ENCODE measurements at places on chromosomes 3 and 15. TPM values are rescaled to one million over a fixed set of nuclear protein-coding genes. Genes with fewer than 3 reads are reported as not detected.

GOLGA8H gene
- total RNA-seq, result not detected

GRCh38 chr3:71166339-71167240 lies 416.9 kb downstream of the FOXP1 start:
- no peak overlapping the region for H3K4me3 ChIP-seq
- H3K36me3 ChIP-seq, result peaks cover 27% of the 10 kb centered on the region
- H3K4me1 ChIP-seq, result peaks cover 66% of the 10 kb centered on the region
- no peak for DNase-seq
- no peak overlapping the region for H3K27ac ChIP-seq
- H3K27me3 ChIP-seq, result no peaks in the 10 kb centered on the region

HTD2 gene
- total RNA-seq, result 6.9 TPM

- no peaks in the 10 kb centered on the region for H3K36me3 ChIP-seq
- no peaks in the 10 kb centered on the region for H3K4me1 ChIP-seq
- H3K27ac ChIP-seq, result no peak overlapping the region
- no peak overlapping the region for H3K4me3 ChIP-seq
- DNase-seq, result no peak
These were observed 37.7 kb downstream of the LDHAL6B start for GRCh38 chr15:59244337-59244736.

- H3K4me1 ChIP-seq, result peaks cover 16% of the 10 kb centered on the region
- H3K27me3 ChIP-seq, result peaks cover 28% of the 10 kb centered on the region
- no peak for DNase-seq
- no peaks in the 10 kb centered on the region for H3K36me3 ChIP-seq
- peak overlapping the region; percentile 83 for H3K27ac ChIP-seq
- peak overlapping the region; percentile 90 for H3K4me3 ChIP-seq
These were observed 100.6 kb upstream of the IGF1R start for GRCh38 chr15:98547741-98548138.

- no peak for DNase-seq
- H3K27ac ChIP-seq, result no peak overlapping the region
- H3K36me3 ChIP-seq, result no peaks in the 10 kb centered on the region
- H3K27me3 ChIP-seq, result no peaks in the 10 kb centered on the region
These were observed 31.0 kb upstream of the TM4SF4 start for GRCh38 chr3:149443545-149443912.

DNA sequence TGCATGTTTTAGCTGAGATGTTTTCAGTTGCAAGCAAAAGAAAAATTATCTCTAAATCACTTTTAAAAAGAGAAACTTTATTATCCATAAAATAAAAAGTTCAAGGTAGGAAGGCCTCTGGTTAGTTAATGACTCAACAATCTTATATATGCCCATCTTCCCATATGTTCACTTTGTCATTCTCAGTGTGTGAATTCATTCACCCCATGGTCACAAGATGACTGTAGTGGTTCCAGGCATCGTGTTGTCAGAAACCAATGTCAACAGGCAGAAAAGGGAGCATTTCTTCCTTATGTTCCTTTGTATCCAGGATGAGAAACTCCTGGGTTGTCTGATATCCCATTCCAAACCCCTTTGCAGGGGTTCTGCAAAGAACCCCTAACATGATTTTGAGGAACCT lies 119.9 kb upstream of the RAP2B start:
- DNase-seq, result no peak
- peaks cover 3% of the 10 kb centered on the region for H3K4me1 ChIP-seq
- no peak overlapping the region for H3K4me3 ChIP-seq
- no peak overlapping the region for H3K27ac ChIP-seq

CD200R1L gene
- not detected for total RNA-seq

GRCh38 chr15:66019368-66019767 lies 150.1 kb downstream of the RAB11A start:
- no peak overlapping the region for H3K4me3 ChIP-seq
- no peak overlapping the region for H3K27ac ChIP-seq
- H3K27me3 ChIP-seq, result no peaks in the 10 kb centered on the region
- no peaks in the 10 kb centered on the region for H3K36me3 ChIP-seq
- no peaks in the 10 kb centered on the region for H3K4me1 ChIP-seq

DNA sequence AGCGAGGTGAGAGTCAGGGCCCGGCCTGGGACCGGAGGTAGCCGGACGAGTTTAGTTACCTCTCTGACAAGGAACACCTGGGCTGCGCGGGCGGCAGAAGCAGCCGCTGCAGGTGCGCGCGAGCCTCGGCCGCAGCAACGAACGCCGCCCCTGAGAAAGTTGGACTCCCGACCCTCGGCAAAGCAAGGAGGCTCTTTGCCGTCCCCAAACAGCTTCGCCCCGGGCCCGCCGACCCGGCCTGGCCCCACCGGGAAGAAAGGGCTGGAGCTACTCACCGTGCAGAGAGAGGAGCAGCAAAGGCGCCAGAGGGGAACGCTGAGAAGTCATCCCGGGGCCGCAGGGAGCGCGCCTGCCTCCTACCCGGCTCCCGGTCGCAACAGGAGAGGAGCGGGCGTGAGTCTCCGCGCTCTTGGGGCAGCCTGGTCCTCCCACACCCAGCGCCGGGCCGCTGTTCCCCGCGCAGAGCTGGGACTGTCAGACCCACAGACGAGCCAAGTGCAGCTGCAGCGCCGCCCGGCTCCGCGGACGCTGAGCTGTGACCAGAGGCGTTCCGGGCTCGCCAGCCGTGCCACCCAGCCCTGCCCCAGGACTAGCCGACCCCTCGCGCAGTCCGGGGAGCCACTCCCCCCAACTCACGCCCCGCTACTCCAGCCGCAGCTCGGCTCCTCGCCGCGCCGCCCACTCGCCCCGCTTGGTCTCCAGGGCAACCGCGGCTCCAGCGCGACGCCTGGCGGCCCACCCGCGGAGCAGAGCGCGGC lies at the start of gene IGSF11:
Gene IGSF11, minus strand, starts transcription at position 591 of the 758 bp plus-strand sequence. Its CDS starts 264 bp downstream, at position 327.
- DNase-seq, result peak; percentile 67
- H3K27ac ChIP-seq, result no peak within 1 kb of the TSS
- peak within 1 kb of the TSS; percentile 82 for H3K4me3 ChIP-seq
- H3K4me1 ChIP-seq, result peaks cover 6% of the 10 kb centered on the region
- H3K36me3 ChIP-seq, result no peaks in the 10 kb centered on the region

GRCh38 chr15:63517628-63518027 lies 13.2 kb downstream of the USP3 start:
- DNase-seq, result no peak
- peaks cover 86% of the 10 kb centered on the region for H3K4me1 ChIP-seq
- H3K4me3 ChIP-seq, result peak overlapping the region; percentile 11
- H3K36me3 ChIP-seq, result no peaks in the 10 kb centered on the region

GRCh38 chr3:188559072-188559429 lies 405.1 kb downstream of the LPP start:
- H3K4me1 ChIP-seq, result peaks cover 12% of the 10 kb centered on the region
- no peak overlapping the region for H3K27ac ChIP-seq
- H3K36me3 ChIP-seq, result no peaks in the 10 kb centered on the region
- H3K4me3 ChIP-seq, result no peak overlapping the region
- no peak for DNase-seq

DNA sequence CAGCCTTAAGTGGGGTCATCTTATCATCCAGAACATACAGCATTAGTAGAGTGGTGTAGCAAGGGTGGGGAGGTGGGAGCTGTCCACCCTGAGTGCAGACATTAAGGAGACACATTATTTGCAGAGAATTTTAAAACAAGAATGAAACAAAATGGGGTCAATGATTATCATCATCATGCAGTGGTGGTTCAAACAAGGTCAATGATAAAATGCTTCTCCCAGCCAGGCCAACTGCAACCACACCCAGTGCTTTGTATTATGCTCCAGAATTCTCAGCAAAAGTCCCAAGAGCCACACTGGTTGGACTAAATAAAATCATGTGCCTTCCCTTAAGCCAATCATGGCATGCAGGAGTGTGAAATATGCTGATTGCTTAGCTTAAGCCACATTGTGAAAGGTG lies 96.7 kb upstream of the FHIT start:
- no peaks in the 10 kb centered on the region for H3K4me1 ChIP-seq

DNA sequence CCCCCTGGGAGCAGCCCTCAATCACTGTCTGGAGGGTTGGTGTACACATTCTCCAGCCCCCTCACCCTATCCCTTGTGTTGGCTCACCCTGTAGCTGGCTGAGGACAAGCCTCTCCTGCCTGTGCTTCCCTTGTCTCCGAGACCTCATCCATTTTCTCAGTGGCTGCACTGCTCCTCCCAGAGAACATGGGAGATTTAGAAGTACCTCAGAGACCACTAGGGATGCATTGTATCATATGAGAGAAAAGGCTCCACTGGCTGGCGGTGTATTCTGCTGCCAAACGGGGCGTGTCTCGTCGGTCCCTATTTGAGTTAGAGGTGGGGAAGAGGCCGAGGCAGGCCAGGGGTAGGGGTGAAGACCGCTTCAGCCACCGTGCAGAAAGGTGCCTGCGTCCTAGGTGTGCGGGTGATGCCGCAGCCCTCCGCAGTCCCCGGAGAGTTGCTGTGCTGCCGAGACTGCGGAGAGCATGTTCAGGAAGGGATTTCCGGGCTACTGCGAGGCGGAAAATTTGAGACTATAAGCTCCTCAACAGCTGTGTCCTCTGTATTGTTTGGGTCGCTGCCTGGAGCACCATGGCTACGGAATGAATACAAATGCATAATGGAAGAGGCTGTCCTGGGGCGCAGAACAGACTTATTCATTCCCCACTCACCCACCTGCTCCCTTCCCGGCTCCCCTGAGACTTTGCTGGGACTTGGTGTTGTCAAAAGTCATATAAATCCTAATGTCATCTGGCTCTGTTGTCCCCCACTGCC lies 43.8 kb downstream of the SPSB4 start:
- no peaks in the 10 kb centered on the region for H3K4me1 ChIP-seq
- no peak overlapping the region for H3K4me3 ChIP-seq
- no peak for DNase-seq
- no peaks in the 10 kb centered on the region for H3K36me3 ChIP-seq

DNA sequence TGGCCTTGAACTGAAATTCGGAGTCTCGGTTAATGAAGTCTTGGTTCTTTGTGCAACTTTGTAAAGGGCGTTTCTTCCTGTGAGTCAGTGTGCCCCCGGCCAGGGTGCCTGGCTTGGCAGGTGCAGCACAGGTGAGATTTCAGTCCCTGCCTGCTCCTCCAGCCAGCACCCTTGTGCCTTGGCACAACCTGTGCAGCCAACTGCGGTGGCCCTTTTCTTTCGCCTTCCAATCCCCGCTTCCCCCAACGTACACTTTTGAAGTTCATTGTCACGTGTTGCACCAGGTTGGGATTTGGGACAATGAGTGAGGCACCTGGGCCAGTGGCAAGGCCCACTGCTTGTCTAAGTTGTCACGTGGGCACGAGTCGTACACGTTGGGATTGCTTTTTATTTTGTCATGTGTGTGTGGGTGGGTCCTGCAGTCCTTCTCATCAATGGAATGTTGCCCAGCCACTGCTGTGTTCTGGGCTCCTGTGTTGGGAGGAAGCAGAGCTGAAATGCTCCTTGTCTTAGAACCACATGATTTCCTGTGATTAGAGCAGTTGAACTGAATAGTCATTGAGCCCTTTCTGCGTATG lies 242.9 kb upstream of the BHLHE40 start:
- no peak overlapping the region for H3K4me3 ChIP-seq
- H3K4me1 ChIP-seq, result peaks cover 60% of the 10 kb centered on the region
- no peaks in the 10 kb centered on the region for H3K27me3 ChIP-seq
- no peak overlapping the region for H3K27ac ChIP-seq
- DNase-seq, result no peak

DNA sequence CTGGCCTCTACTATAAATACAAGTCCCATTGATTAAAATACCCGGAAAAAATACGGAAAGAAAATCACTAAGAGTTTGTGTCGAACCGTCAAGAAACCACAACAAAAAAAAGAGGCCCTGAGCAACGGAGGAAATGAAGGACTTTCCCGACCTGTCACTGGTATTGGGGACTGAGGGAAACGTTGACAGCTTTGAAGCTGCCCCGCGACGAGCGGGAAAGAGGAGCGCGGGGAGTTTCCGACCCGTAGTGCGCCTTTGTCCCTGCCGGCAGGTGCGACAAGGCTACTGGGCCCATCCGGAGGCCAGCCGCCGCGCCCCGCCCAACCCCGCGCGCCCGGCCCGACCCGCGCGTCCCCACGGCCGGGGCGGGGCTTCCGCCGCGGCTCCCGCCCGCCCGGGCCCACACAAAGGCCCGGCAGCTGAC lies 416 bp downstream of the PBRM1 start:
- H3K27ac ChIP-seq, result peak overlapping the region; percentile 90
- peaks cover 72% of the 10 kb centered on the region for H3K4me1 ChIP-seq
- H3K36me3 ChIP-seq, result peaks cover 47% of the 10 kb centered on the region
- no peaks in the 10 kb centered on the region for H3K27me3 ChIP-seq

- H3K4me1 ChIP-seq, result no peaks in the 10 kb centered on the region
- no peaks in the 10 kb centered on the region for H3K36me3 ChIP-seq
- no peak overlapping the region for H3K27ac ChIP-seq
- peaks cover 5% of the 10 kb centered on the region for H3K27me3 ChIP-seq
These were observed 128.2 kb upstream of the FAM3D start for GRCh38 chr3:58794750-58795149.

- no peaks in the 10 kb centered on the region for H3K27me3 ChIP-seq
- no peaks in the 10 kb centered on the region for H3K36me3 ChIP-seq
- H3K4me1 ChIP-seq, result peaks cover 5% of the 10 kb centered on the region
- H3K27ac ChIP-seq, result no peak overlapping the region
These were observed 286.1 kb upstream of the TBL1XR1 start for GRCh38 chr3:177483182-177483967.

DNA sequence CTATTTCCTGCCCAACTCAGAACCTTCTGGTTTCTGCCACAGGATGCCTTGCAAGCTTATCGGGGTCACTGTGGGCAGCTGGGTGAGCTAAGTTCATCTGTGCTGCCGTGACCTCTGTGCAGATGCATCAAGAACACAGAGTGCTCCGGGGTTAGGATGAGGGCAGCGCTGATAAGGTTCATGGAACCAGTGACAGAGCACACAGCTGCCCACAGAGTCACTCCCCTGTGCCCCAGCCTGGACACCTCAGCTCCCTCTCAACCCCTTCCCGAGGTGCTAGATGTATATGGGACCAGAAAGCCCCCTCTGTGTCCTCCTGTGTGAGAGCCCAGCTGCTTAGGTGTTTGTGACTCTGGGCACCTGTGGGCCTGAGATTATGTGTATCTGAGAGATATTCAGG lies 15.8 kb upstream of the ALAS1 start:
- no peaks in the 10 kb centered on the region for H3K36me3 ChIP-seq
- no peaks in the 10 kb centered on the region for H3K27me3 ChIP-seq
- H3K4me1 ChIP-seq, result no peaks in the 10 kb centered on the region
- no peak overlapping the region for H3K27ac ChIP-seq

DNA sequence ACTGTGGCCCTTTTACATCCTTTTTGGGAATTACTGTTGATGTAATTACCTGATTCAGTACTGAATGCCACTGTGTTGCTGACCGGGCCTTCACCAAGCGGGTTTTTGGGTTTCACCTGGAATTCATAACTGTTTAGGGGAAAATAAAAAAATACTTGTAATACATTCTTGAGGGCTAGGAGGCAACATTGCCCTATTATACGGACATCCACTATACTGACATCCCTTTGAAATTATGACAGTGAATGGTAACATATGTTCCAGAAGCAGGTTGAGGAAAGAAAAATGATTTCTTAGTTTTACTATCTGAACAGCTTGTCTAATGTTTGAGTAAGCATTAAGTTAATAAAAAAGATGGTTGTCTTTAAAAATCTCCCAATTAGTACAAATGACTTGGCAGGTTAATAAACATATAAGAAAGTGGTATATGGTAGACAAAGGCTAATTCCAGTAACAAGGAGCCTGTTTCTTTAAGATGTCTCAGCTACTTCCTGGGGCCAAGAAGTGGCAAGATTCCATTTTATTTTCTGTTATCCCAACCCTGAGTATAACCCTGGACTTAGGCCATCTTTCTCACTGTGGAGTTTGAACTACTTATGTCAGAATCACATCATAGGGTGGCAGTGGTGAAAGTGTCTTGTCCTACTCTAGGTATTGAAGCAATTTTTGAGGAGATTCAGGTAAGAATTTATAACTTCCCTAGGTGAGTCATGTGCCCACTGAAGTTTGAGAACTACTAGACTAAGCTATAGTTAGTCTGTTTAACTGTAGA lies 45.5 kb downstream of the TFG start:
- no peak overlapping the region for H3K27ac ChIP-seq
- no peaks in the 10 kb centered on the region for H3K4me1 ChIP-seq
- H3K36me3 ChIP-seq, result peaks cover 28% of the 10 kb centered on the region
- no peak for DNase-seq

- no peaks in the 10 kb centered on the region for H3K27me3 ChIP-seq
- H3K36me3 ChIP-seq, result no peaks in the 10 kb centered on the region
- no peaks in the 10 kb centered on the region for H3K4me1 ChIP-seq
- H3K27ac ChIP-seq, result no peak overlapping the region
These were observed 140.1 kb upstream of the TMEM108 start for GRCh38 chr3:132898141-132898540.

All from activated naive CD4-positive, alpha-beta T cell treated with anti-CD3 and anti-CD28 coated beads for 36 hours (primary cell).